ENCODE measurements at places on chromosomes 3 and 15.

- DNase-seq, result peak; percentile 55
Measured at GRCh38 chr3:149401212-149401925, 23.9 kb upstream of the TM4SF1 start.

DNA sequence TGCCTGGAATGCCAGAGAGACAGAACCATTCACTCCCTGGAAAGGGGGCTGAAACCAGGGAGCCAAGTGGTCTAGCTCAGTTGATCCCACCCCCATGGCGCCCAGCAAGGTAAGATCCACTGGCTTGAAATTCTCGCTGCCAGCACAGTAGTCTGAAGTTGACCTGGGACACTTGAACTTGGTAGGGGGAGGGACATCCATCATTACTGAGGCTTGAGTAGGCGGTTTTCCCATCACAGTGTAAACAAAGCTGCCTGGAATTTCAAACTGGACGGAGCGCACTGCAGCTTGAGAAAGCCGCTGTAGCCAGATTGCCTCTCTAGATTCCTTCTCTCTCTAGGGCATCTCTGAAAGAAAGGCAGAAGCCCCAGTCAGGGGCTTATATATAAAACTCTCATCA lies 310.7 kb upstream of the DPPA4 start:
- DNase-seq, result no peak

GRCh38 chr15:96411056-96412031 lies 80.8 kb downstream of the NR2F2 start:
- no peak for DNase-seq

DNA sequence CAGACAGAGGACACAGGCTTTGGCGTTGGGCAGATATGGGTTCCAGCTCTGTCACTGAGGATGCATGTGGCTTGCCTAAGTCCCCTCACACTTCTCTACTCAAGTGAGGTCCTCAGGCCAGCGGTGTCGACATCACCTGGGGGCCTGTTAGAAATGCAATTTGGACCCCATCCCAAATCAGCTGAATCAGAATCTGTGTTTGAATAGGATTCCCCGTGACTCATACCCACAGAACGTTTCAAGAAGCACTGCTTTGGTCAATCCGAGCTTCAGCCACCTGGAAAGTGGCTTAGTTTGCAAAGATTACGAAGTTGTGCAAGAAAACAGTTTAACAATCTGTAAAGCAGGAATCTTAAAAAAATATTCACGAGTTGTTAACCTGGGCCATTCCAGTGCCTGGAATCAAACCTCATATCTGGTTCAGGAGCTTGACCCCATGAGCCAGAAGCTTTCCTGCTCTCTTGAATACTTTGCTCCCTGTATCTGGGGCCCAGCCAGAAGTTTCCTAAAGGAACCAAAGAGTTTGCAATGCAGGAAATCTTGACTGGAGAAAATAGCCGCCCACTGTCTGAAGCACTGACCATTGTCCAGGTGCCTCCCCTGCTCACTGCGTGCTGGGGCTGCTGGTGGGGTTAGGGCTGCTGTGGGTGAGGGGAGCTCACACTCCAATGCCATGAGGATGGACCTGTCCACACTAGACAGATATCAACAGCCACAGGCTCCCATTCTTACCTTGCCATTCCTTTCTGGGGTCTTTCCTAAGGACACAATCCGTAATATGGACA lies 208.5 kb upstream of the LINGO1 start:
- no peak for DNase-seq

GRCh38 chr15:34984889-34985630 lies 3.0 kb downstream of the ZNF770 start:
- no peak for DNase-seq

- DNase-seq, result no peak
Measured at GRCh38 chr15:86903642-86904421, 824.2 kb downstream of the AGBL1 start.

DNA sequence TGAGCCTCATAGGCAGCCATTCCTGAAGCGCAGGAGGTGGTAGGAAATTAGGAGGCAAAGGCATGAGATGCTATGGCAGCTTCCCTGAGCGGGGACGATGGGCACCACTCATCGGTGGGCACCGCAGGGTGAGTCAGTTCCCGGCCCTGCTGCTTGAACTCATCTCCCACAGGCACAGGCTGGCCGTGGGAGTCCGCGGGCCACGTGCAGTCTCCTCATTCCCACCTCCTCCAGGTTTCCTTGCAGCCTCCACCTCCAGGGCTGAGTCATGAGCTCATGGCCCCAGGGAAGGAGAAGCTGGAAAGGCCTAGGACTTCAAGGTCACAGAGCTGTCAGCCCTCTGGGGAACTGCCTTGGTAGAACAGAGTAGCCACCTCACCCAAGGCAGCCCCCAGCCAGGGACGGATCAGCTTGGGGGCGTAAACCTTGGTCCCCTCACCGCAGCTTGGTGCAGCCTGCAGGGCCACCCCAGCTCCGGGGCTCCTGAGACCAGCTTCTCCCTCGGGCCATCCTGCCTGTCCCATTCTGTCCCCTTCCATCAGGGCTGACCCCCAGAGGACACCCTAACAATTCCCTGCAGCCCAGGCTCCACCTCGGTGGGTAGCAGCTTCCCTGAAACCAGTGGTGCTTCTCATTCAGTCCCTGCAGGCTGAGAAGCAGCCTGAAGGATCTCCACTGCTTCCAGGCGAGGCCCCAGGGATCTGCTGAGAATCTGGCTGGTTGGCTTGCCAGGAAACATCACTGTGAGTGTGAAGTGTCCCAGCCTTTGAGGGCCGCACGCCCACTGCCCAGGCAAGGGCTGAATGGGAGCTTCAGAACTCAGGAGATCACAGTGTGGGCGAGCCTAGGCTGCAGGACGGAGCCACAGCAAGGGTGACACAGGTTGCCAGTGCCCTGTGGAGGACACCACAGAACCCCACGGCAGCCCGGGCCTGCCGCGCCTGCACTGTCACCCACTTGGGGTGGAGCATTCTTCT lies 150.7 kb upstream of the MEF2A start:
- DNase-seq, result no peak

DNA sequence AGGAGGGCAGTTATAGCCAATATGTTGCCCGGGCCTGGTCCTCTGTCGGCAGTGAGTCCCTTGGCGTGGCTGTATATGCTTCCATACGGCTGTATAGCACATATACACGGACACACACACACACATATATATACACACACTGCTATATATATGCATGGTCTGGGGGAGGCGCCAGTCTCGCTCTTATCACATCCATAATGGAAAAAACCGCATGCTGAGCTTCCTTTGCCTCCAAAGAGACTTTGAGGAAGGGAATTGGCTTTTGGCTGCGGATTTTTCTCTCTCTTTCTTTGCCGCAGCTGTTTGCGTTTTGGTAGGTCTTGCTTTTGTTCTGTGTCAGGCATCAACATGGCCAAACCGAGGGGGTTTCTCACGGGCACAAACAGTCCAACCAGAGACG lies 11.3 kb upstream of the TMEM115 start:
- peak; percentile 57 for DNase-seq

DNA sequence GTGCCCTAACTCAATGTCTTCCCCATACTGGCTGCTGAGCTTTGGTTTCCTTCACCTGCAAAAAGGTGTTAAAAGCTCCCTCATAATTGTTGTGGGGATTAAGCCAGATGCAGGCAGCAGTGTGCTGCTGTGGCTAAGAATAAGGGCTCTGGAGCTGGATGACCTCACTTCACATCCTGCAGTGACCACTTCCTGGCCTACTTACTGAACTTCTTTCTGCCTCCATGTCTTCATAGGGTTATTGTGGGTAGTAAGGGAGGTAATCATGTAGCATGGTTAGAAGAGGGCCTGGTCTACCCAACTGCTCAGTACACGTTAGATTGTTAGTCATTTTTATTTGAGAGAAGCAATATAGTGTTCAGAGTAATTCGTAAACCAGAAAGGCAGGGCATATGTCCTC lies 18.4 kb downstream of the GYG1 start:
- DNase-seq, result no peak

DNA sequence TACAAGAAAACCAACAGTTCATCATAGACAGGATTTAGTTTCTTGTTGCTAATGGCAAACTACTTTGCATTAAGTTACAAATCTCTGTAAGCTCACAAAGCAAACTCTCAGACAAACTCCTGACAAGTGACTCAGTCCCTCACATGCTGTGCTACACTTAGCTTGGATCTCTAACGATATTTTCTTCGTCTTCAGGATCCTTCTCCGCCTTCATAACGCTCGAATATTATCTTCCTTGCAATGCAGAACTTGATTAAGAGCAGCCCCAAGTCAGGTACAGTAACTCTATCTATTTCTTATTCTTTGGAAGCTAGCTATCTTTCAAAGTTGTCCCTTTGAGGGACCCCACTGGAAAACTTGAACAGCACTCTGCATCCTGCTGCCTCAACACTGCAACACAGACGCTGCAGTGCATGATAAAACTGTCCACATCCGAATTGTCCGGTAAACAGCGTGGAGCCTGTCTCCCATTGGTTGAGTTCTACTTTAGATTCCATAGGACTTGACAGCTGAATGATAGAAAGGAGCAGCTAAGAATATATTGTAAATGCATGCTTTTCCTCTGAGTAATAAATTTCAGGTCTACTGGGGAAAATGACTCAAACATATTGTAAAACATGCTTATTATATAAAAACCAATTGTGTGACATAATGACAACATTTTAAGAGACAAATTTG lies 61.3 kb downstream of the UACA start:
- DNase-seq, result no peak

GRCh38 chr3:110504901-110505300 lies 566.7 kb upstream of the NECTIN3 start:
- DNase-seq, result no peak

DNA sequence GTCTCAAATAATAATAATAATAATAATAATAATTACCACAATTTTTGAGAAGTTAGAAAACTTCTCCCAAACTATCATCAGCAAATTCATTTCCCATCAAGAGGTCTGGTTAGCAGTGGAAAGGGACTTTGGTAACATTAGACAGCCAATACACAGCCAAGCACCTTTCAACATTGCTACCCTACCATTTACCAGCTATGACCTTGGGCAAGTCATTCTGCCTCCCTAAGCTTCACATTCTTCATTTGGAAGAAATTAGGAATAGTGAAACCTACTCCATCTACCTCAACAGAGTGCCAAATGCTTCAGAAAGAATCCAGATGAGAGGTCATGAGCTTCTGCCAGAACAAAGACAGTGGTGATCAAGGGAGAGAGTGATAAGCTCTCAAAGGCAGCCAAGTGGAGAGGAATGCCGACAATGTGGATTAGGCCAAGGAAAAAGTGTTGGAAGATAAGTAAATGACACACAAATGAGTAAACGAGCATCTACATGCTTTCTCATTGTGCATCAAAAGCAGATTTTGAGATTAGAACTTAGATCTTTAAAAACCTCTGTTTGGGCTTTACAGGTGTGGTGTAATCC lies 42.9 kb upstream of the LPP start:
- no peak for DNase-seq

DNA sequence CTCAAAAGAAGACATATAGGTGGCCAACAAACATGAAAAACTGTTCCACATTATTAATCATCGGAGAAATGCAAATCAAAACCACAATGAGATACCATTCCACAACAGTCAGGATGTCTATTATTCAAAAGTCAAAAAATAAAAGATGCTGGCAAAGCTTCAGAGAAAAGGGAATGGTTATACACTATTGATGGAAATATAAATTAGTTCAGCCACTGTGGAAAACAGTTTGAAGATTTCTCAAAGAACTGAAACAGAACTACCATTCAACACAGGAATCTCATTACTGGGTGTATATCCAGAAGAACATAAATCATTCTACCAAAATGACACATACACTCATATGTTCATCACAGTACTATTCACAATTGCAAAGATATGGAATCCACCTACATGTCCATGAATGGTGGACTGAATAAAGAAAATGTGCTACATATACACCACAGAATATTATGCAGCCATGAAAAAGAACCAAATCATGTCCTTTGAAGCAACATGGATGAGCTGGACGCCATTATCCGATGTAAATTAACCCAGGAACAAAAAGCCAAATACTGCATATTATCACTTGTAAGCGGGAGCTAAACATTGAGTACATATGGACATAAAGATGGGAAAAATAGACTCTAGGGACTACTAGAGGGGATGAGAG lies 32.7 kb upstream of the DGKG start:
- no peak for DNase-seq

DNA sequence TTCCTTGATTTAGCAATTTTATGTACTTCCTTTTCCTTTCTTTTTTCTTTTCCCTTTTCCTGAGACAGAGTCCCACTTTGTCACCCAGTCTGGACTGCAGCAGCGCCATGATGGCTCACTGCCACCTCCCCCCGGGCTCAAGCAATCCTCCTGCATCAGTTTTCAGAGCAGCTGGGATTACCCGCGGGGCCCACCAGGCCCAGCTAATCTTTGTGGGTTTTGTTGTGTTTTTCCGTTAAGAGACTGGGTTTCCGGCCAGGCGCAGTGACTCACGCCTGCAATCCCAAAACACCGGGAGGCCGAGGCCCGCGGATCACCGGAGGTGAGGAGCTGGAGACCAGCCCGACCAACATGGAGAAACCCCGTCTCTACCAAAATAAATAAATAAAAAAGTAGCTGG lies 17.7 kb downstream of the GOLGA8S start:
- DNase-seq, result no peak

GRCh38 chr3:139982404-139982803 lies 47.4 kb downstream of the CLSTN2 start:
- DNase-seq, result peak; percentile 45

DNA sequence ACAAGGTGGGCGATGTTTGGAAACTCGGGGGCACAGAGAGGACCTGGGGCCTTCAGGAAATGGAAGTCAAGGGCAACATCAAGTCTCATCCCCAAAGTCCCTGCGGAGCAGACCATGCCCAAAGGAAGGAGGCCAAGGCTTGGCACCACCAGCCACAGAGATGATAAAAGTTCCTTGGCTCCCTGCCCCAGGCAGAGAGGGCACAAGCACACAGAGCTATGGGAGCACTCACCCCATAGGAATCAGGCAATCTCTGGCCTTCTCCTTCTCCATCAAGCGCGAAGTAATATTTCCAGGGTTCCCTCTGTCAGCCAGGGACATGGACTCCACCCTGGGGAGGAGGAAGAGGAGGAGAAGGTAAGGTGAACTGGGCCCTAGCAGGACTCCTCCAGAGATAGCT lies 7.9 kb downstream of the ACAA1 start:
- DNase-seq, result no peak

GRCh38 chr3:171986757-171987518 lies 52.4 kb upstream of the FNDC3B start:
- DNase-seq, result no peak

DNA sequence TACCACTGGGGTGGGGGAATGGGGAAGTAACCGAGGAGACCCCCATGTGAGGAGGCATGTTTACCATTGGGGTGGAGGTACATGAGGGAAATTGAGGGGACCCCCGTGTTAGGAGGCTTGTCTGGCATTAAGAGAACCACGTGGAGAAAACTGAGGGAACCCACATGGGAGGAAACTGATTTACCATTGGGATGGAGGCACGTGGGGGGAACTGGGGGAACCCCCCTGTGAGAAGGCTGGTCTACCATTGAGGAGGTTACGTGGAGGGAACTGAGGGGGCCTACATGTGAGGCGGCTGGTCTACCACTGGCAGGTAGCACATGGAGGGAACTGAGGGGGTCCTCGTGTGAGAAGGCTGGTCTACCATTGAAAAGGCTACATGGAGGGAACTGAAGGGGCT lies 159.4 kb downstream of the FBLN2 start:
- DNase-seq, result no peak

GRCh38 chr3:12159227-12159601 lies 502 bp upstream of the TIMP4 start:
- DNase-seq, result no peak

- DNase-seq, result no peak
Measured at GRCh38 chr3:23837691-23838090, 31.9 kb downstream of the UBE2E1 start.

Measured in NCI-H2081 (cell line).